ENCODE measurements at places on chromosomes 11 and 22.

GRCh38 chr11:123519055-123519796, 89.2 kb downstream of the GRAMD1B start:
- DNase-seq = no peak

DNA sequence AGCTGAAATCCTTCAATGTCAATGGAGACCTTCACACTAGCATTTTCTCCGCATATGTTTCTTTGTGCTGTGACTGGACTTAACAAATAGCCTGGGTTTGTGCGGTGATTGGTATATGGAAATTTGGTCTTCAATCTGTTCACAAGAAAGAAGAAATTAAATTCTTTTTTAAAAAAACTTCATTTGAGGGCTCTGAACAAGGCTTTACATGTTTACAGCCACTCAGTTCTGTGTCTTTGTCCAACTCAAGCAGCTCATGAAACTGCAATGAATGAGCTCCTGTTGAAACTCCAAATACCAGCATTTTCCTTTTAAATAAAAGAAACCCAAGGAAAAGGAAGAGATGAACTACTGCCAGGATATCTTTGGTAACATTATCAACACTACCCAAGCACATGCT, 57.3 kb downstream of the PIK3C2A start:
- DNase-seq = no peak

- DNase-seq = no peak
Measured at GRCh38 chr22:49995041-49995360, 17.6 kb downstream of the IL17REL start.

DNA sequence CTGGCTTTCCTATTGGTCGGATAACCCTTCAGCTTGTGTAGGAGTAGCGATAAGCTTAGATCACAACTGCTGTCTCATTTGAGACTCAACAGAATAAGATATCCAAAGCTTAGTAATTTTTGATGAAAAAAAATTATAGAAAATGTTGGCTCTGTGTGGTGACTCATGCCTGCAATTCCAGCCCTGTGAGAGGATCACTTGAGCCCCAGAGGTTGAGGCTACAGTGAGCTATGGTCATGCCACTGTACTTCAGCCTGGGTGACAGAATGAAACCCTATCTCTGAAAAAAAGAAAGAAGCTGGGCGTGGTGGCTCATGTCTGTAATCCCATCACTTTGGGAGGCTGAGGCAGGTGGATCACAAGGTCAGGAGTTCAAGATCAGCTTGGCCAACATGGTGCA, 55.6 kb upstream of the RRM1 start:
- DNase-seq = no peak

DNA sequence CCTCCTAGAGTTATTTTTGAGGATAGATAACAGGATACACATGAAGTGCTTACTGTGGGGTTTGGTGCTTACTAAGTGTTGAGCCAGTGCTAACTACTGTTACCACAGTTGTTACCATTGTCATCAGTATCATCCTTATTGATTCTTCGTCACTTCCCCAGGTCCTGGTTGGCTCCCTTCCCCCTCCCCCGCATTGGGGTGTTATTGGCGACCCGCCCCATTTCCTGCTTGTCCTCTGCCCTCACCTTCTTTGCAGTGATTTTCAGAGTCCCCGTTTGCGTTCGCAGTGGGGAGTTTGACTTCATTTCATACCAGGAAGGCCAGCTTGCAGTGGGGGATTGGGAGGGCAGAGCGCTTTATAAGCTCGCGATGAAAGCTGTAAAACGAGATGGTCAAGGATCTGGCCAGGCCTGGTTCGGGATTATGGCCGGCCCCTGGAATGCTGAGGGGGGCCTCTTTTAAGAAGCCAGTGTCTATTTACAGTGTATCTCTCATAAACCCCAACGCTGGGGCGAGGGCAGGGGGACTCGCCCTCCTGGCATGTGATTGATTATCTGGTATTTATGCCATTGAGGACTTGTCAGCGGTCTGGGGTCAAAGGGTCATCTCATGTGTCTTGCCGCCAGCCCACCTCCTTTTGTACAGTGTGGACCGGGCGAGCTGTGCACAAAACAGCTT, 84.6 kb upstream of the NNMT start:
- no peak for DNase-seq

DNA sequence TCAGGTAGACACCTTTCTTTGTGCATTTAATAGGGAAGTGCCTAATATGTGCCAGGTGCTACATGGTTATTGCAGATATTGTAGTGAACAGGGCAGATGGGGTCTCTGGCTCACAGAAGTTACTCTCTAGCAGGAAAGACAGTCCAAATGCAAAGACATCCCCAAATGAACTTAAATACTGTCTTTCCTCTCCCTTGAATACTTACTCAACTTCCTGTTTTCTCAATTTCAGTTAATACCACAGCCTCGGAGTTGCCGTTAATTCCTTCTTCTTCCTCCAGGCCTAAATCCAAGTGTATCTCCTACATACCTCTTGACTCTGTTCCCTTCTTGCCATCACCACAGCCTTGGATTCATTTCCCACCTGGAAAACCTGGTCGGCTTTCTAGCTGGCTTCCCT, 134.3 kb upstream of the SESN3 start:
- DNase-seq = no peak

All from central memory CD4-positive, alpha-beta T cell (primary cell).